ENCODE measurements at places on chromosomes 7 and 10. TPM values are rescaled to one million over a fixed set of nuclear protein-coding genes. Genes with fewer than 3 reads are reported as not detected.

PRPS1L1 gene
- polyA plus RNA-seq: not detected

GIMAP5 gene
- polyA plus RNA-seq: 5.6 TPM

SPDYE16 gene
- 6.2 TPM for polyA plus RNA-seq

IFIT5 gene
- polyA plus RNA-seq: 16.1 TPM

CCDC146 gene
- 33.8 TPM for polyA plus RNA-seq

DNA sequence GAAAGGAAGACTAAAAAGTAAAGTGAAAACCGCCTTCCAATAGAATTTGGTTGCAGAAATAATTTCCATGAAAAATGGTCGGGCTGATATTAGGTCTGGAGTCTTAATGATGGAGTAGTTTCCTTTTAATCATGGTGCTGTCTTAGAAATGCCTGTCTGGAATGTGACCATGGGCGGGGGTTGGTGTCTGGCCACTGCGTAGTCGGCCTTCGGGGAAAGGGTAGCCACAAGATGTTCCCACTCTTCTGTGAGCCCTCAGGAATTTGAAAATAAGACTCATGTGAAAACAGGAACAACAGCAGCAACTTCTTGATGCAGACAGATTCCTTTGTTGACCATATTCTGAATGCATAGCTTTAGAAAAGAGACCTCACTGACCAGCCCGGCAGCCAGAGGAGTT is 176.8 kb downstream of the KIAA1217 start:
- DNase-seq: no peak

DNA sequence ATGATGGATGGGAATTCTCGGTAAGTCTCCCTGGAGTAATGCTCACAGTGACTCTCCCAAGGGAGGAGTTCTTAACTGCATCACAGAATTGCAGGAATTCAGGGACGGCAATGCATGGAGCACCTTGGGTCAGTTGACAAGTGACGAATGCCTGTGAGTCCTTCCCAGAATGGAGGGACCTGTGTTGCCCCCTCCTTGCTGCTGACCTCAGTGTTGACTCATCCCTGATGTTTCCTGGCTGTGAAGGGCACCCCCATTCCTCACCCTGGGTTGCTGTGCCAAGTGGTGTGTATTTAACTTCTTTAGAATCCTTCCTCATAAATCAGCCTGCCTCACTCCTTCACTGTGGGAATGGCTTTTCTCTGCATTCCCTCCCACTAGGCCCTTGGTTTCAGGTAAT is 98.9 kb downstream of the LRMDA start:
- peak; percentile 59 for DNase-seq

DNA sequence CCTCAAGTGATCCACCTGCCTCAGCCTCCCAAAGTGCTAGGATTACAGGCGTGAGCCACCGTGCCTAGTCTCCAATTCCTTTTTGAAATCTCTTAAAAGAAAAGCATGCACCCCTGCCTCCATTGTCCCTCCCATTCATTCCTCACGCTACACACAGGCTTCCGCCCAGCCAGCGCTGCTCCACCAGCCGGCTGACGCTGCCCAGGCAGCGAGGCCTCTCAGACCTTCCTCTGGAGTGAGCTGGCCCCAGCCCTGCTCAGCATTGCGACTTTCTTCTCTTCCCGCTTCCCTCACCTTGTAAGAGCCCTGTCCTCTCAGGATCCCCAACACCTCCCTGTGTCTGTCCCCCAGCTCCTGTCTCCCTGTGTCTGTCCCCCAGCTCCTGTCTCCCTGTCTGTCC is 23.6 kb downstream of the RGS10 start:
- DNase-seq: no peak

- DNase-seq: no peak
Observed at GRCh38 chr10:88045656-88046415, 182.4 kb downstream of the PTEN start.

DNA sequence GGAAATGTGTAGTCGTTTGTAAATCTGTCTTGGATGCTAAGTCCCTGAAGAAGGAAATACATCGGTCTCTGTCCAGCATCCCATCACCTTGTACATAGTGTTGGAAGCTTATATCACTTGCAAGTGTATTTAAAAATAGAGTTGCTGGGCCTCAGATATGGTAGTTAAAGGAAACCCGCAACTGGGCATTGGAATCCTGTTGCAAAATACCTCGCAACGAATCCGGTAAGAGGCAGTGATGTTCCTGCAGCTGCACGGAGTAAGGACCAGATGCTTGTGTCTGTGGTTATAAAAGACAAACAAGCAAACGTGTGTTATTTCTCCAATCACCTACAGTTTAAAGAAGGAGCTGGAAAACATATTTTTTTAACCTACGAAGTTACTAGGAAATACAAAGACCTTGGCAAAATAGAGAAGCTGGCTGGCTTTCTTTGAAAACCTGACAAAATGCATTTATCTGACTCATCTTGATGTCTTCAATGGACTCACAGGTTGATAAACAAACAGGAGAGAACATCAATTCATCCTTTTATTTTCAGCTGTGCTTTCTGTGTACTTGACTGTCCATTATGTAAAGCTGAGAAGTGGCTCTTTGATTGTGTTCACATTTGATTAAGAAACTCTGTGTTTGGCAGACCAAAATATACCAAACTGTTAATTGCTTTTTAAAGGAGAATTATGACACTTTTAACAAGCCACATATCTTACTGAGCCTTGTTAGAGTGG is 326.4 kb downstream of the SFMBT2 start:
- no peak for DNase-seq

Data from left kidney (tissue), 8 donors.